ENCODE measurements at places on chromosomes 2 and 18.

DNA sequence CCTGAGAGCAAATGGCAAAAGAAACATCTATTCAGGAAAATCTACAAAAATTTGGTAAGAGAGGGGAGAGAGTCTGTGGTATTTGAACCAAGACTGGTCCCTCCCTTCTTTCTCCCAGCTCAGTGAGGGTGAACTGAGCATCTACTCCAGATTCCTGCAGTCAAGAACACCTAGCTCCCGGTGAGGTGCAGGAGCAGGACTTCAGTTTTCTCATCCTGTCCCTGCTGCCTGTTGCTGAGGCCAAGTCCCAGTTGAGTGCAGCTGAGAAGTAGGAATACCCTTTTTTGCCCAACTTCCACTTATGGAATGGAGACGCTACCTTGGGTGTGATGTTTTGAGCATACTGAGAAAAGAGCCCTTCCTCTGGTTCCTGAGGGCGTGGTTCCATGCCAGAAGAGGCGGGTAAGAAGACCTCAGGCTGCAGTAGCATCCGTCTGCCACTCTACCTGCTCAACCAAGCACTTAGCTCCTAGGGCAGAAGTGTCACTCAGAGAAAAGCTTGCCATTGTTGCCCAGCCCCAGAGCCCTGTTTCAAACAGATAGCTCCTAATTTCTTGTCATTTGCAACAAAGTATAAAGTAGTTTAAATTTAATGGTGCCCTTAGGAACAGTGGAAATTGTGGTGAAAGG, 112.9 kb downstream of the SOS1 start:
- no peak for DNase-seq

DNA sequence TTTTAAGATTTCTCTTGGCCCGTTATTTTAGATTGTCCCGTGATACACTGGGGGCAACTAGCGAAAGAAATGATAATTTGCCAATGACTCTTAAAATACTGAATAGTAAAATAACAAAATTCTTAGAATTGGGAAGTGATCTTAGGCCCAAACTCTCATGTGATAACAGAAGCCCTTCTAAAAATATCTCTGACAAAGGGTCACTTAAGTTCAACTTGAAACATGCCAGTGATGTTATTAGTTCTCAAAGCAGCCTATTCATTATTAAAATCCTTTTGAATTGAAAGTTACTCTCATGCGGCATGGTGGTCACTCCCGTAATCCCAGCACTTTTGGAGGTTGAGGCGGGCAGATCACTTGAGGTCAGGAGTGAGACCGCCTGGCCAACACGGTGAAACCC, 920.9 kb downstream of the NRXN1 start:
- no peak for DNase-seq

DNA sequence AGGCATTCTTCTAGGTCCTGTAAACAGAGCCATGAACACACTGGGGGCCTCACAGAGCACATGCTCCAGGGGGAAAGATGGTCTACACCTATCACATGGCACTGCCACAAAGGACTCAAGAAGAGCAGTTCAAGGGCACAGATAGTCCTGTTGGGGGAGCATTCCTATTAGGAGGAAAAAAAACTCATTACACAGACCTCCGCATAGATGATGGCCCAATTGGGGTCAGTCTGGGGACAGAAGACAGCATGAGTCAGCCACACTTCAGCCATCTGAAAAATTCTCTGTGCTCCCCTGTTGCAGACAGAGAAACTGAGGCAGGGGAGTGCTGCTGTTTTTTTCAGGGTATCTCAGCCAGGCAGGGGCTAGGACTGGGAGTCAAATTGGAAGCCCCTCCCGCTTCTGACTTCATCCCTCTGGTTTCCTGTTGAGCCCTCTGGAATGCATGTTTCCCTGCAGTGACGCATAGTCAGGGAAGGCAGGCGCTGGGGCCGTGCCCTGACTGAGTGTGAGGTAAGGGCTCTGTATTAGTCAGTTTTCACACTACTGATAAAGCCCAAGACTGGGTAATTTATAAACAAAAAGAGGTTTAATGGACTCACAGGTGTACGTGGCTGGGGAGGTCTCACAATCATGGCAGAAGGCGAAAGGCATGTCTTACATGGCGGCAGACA, 67.9 kb downstream of the RHOB start:
- no peak for DNase-seq

DNA sequence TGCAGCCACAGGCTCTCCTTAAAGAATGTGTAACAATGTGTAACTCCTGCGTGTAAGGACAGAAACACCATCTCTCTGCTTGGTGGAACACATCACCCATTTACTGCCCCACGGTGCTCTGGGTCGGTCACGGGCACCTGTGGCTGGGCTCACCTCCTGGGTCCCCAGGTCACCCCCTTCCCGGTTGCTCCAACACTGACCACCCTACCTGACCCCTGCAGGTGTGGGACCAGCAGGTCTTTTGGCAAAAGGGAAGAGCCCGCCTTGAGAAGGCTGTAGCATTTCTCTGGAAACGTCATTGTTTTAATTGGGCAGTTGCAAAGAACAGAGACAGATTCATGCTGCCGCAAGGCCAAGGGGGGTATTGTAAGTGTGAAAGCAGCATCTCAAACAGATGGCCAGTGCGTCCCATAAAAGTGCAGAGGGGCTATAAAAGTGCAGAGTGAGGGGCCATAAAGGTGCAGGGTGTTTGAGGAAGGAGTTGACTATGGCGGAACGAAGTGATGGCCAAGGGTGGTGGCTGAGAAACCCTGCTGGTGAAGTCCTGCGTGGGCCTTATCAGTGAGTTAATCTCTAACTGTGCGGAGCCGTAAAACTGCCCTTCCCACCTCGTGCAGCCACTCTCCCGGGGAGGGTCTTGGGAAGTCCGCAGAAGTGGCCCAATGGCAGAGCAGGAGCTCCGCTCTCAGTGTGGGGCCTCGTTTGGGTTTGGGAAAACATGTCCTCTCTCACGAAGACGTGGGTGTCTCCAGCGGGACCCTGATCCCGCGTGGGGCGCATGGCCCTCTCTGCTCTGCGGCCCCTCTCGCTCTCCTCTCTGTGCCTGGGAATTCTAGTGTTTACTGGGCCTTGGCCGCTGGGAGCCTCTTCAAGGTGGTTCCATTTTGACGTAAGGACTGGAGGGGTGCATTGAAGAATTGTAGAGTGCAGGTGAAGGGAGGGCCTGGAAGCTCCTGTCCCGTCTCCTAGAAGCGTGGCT, 13.7 kb upstream of the NEU4 start:
- no peak for DNase-seq

DNA sequence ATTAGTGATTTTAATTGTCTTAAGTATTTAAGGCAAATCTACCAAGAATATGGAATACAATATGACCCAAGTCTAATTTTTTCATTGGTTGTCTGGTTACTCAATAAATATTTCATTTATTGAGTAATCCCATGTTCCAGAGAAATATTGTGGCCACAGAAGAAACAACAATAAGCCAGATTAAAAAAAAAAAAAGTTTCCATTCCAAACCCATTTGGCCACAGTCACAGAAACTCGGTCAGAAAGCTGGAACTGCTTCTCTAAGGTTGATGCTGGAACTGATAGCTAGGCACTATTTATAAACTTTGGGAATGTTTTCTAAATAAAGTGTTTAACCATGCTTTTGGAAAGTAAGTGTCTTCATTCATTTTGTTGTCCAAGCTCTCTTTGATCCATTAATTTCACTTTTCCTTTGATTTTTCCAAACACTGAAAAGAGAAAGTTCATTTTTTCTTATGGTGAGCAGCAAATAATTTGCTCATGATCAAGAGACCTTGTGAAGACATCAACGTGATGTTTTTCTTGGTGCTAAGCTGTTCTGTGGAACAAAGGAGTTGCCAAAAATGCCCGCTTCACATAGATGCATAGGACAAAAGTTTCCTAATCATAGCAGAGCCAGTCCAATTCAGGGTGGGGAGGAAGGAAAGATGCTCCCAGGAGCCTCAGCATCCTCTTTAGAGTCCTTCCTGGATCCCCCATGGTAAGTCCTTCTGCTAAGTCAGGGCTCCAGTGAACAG, 72.1 kb upstream of the CCBE1 start:
- DNase-seq = no peak

DNA sequence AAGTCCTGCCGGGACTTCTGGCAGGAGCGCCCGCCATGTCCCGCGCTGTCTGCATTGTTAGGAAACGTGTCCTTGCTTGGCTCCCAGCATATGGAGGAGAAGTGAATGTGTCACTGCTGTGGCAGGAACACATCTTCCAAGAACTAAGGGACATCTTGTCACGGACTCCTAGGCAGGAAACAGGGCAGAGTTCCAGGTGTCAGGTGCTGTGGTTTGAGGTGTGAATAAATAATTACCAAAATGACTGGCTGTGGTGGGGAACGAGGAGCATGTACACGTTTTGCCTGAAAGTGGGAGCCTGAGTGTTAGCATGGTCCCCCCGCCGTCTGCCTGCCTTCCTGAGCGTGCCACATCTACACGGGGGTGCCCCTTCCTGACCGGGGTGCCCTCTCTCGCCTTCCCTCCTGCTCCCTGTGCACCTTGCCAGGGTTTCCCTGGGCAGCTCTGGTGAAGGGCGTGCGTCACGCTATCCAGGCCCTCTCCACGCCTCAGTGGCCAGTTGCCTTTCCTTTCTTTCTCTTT, 237.5 kb downstream of the LDLRAD4 start:
- DNase-seq = no peak

GRCh38 chr2:234488913-234489451, 7.9 kb downstream of the ARL4C start:
- no peak for DNase-seq

GRCh38 chr2:235025800-235026536, 74.2 kb downstream of the SH3BP4 start:
- no peak for DNase-seq

- no peak for DNase-seq
Measured at GRCh38 chr2:109601783-109602182, 12.0 kb downstream of the SEPTIN10 start.

GRCh38 chr2:122034344-122034743, 278.9 kb downstream of the TSN start:
- no peak for DNase-seq

GRCh38 chr18:79615586-79615985, 64.0 kb upstream of the CTDP1 start:
- no peak for DNase-seq

GRCh38 chr18:64972545-64972944, 778.3 kb upstream of the CDH7 start:
- DNase-seq = no peak

DNA sequence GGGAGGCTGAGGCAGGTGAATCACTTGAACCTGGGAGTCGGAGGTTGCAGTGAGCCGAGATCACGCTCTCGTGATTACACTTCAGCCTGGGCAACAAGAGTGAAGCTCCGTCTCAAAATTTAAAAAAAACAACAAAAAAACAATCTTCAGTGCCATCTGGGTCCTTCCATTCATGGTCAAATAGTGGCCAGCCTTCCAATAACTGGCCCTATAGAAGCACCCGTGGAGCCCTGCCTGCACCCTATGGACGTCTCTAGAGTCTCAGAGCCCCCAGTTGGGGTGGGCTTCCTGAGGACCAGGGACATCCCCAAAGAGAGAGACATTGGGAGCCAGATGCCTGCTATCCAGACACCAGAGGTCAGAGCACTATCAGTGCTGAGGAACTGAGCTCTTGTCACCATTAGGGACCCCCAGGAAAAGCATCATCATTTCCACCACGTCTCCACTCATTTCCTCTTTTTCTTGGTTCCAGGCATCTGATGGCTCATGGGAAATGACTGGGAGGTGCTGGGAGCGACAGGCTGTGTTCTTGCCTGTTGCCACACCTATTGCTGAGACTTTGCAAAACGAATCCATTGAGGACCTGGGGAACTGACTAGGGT, 9.4 kb downstream of the NEU2 start:
- DNase-seq = no peak

DNA sequence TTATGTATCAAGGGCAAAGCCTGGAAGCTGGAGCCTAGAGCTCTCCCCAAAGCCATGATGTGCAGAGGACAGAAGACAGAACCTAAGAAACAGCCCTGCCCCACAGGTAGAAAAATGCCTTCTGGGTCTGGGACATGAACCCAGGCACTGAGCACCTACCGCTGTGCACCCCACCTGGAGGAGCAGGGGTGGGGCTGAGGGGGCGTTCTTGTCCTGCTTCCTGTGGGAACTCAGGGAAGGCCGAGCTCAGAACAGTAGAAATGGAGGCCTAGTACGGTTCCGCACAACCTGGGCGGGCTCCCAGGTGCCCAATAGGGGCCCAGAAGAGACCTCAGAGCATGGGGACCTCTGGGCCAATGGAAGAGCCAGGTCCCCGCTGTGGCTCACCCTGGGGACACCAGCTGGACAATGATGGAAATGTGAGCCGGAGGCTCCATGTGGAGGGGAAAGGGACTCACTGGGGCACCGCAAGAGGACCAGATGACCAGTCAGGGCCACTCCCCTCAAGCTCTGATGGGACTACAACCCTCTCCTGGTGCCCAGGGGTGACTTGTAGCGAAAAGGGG, 3.2 kb downstream of the CRACDL start:
- DNase-seq = no peak

DNA sequence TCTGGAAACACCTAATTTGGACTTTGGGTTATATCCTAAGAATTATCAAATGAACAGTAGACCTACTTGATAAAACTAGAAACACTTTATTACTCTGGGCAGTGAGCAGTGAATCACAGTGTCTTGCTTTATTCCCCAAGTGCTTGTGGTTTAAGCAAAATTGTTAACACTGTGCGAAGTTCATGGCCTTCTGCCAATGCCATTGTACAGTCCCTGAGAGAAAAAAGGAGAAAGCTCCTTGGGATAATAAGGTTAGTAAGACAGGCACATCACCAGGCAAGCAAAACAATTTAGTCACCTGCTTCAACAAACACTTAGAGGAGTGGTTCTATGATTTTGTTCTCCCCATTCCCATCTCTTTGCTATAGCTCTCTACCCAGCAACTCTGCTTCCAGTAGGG, 39.8 kb downstream of the ADCYAP1 start:
- no peak for DNase-seq

DNA sequence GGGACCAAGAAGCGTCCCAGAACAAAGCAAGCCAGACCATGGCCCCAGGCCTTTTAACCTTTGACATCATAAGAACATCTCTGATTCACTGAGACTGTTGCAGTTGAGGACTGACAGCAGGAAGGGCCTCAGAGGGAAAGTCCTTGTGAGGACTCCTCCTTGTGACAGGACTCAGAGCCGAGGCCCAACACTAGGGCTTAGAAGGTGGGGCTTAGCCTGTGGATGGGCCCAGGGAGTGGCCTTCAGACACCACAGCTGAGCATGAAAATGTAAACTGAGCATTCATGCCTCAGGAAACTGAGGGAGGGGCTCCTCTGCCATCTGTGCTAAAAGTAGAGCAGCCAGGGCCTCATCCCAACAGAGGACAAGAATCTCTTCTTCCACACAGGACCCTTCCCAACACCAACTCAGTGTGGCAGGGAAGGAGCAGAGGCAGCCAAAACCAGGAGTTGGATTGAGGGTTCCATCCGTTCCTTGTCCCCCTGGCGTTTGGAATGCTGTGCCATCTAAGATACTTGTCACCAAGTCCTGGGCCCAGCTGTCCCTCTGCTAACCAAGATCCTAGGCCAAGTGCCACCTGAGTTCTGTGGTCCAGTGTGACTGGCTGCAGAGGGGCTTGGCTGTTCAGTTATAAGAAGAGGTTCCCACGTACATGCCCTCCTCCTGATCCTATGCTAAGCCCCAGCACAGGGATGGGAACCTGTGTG, 37.5 kb upstream of the CAB39 start:
- no peak for DNase-seq

GRCh38 chr2:63805412-63805811, 36.3 kb upstream of the UGP2 start:
- DNase-seq = no peak

- DNase-seq = peak; percentile 55
Measured at GRCh38 chr2:201906777-201907562, 100.6 kb downstream of the CDK15 start.

GRCh38 chr18:26405190-26405801, 143.1 kb downstream of the KCTD1 start:
- no peak for DNase-seq

- DNase-seq = no peak
Measured at GRCh38 chr2:160842286-160842685, 317.9 kb upstream of the TANK start.
